ENCODE measurements at places on chromosomes 12 and 14.
A peak's percentile ranks its signal among the peaks of the same experiment; 100 is the strongest.

DNA sequence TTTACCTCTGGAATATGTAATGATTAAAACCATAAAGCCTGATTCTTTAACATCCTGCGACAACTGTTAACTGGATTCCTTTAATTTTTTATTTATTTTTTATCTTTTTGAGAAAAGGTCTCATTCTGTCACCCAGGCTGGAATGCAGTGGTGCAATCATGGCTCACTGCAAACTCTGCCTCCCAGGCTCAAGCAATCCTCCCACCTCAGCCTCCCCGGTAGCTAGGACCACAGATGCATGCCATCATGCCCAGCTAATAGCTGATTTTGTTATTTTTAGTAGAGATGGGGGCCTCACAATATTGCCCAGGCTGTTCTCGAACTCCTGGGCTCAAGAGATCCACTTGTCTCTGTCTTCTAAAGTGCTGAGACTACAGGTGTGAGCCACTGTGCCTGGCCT lies 3.7 kb downstream of the MYBPC1 start:
- DNase-seq: no peak

DNA sequence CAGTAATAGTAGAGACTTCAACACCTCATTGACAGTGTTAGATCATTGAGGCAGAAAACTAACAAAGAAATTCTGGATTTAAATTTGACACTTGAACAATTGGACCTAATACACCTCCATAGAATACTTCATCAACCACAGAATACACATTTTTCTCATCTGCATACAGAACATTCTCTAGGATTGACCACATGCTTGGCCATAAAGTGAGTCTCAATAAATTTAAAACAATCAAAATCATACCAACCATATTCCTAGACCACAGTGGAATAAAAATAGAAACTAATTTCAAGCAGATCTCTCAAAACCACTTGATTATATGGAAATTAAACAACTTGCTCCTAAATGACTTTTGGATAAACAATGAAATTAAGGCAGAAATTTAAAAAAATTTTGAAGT lies 82.3 kb downstream of the SLC38A4 start:
- DNase-seq: no peak

DNA sequence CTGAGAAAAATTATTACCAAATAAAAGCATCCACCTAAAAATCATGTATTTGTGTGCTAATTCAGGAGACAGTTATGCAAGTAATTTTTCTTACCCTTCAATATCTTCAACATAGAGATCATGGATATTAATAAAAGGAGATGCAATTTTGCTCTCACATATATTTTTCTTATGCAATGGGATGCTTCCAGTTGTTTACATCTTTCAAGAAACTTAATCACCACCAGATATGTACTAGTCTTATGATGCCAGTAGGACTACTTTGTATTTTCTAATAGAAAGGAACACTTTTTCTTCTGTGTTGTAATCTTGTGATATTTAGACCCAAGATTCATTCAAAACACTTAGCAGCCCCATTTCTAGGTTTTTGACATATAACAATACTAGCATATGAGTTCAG lies 107.6 kb downstream of the NAV3 start:
- no peak for DNase-seq

DNA sequence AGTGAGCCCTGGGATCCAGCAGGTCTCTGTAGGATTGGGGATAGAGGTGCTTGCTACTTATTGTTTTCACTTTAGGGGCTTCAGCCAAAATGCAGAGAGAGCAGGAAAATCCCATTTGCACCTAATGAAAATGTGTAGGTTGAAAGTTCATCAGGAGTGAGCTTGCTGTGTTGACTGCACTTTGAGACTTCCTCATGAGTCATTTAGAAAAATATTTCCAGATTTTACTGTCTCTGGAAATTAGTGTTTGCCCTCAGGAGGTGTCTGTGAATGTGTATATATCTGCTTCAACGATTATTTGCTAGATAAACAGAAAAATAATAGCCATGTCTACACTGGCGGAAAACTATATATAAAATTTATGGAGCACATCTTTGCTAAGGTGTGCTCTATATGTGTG lies 159.3 kb downstream of the CAND1 start:
- DNase-seq: no peak

- no peak for DNase-seq
These were observed 1.5 kb downstream of the CHURC1 start for GRCh38 chr14:64915797-64916196.

GRCh38 chr12:114311974-114312373 lies 94.0 kb downstream of the TBX5 start:
- DNase-seq: no peak

GRCh38 chr14:77989441-77989991 lies 180.7 kb upstream of the NRXN3 start:
- DNase-seq: no peak

GRCh38 chr12:69655616-69656340 lies 43.3 kb downstream of the BEST3 start:
- no peak for DNase-seq

- DNase-seq: no peak
These were observed 107.3 kb downstream of the BCL11B start for GRCh38 chr14:99164712-99165111.

GRCh38 chr12:14548609-14549008 lies 19.1 kb downstream of the PLBD1 start:
- DNase-seq: no peak

DNA sequence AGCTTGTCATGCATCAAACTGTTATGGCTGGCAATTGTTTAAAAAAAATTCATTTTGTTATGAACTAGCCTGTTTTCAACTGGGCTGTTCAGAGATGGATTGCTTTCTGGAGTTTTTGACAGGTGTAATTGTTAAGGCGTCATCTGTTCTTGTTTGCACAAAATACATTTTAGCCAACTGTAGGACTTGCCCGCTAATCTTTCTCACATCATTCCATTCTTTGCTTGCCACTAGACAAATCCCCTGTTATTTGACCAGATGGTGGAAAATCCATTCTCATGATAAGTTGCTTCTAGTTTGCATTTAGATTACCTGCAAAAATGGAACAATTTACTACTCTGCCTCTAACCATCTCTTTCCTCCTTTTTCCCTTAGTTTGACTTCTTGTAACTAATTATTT lies 114.3 kb downstream of the NPAS3 start:
- DNase-seq: no peak

- DNase-seq: no peak
These were observed 193.4 kb upstream of the AMIGO2 start for GRCh38 chr12:47273191-47273626.

DNA sequence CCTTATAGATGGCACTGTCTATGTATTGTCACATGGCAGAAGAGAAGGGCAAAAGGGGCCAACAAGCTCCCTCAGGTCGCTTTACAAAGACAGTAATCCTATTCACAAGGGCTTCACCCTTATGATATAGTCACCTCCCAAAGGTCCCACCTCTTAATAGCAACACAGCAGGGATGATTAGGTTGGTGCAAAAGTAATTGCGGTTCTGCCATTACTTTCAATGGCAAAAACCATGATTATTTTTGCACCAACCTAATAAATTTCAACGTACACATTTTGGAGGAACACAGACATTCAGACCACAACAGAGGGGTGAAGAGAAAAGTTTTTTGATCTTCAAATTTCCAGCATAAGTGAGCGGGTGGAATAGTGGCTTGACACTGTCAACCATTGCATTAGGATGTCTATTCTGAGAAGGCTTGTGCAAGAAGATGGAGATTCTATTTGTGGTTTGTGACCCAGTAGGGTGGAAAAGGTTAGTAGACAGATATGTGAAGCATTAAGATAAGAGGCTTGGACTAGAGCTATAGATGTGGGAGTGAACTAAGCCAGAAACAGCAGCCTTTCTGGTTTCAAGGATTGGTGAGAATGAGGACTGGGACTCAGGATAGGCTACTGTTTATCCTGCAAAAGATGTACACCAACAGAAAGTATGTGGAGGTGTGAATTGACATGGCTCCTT lies 75.5 kb upstream of the CPSF6 start:
- no peak for DNase-seq

- DNase-seq: no peak
These were observed 362.6 kb downstream of the DAD1 start for GRCh38 chr14:22226381-22226780.

- no peak for DNase-seq
These were observed 21.5 kb upstream of the YARS2 start for GRCh38 chr12:32777159-32777558.

- DNase-seq: no peak
These were observed 86.8 kb upstream of the ARHGAP5 start for GRCh38 chr14:31990183-31990857.

GRCh38 chr12:82942991-82943401 lies 256.3 kb downstream of the TMTC2 start:
- no peak for DNase-seq

GRCh38 chr12:122072031-122072970 lies 6.3 kb upstream of the MLXIP start:
- peak; percentile 61 for DNase-seq

DNA sequence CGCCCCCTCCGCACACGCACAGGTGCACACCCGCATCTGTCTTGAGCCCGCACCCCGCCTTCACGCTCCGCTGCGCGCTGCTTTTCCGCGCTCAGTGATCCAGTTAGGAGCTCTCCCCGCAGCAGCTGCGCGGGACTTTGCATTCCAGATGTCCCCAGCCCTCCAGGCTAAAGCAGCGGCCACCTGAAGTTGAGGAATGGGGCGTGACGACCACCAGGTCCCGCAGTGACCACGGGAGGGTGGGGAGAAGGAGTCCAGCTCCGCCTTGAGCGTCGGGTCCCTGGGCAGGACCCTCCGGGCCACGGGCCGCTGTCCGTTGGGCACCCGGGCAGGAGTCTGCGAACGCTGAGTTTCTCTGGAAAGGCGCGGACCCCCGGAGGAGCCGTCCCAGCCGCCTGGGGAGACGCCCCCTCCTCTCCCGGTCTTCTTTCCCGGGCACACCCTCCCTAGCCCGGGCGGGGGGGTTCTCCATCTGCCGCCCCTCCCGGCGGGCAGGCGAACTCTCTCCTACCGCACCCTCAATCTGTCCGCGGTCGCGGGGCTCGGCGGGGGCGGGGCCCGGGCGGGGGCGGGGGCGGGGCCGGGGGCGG lies 334 bp upstream of the TMEM132C start:
- peak; percentile 55 for DNase-seq

GRCh38 chr12:32896432-32897280 lies at the start of gene PKP2:
Gene PKP2, minus strand, starts transcription at chr12:32896777. Its CDS starts 46 bp downstream, at chr12:32896731.
- DNase-seq: peak; percentile 87

Measured in right kidney (tissue), 9 donors.